T-helper 2 cell treated with Interferon-gamma antibody and Interleukin-4, amounts not matched to agents 5 μg/mL and 100 μg/mL, for 36 hours (primary cell): ENCODE measurements at places on chromosomes 5 and 9.

GRCh38 chr5:56851258-56851941, 36.1 kb downstream of the MAP3K1 start:
- no peak for DNase-seq

- no peak for DNase-seq
Measured at GRCh38 chr5:112254303-112254702, 164.8 kb downstream of the EPB41L4A start.

GRCh38 chr5:123438244-123438643, 15.0 kb upstream of the CEP120 start:
- peak; percentile 62 for DNase-seq

DNA sequence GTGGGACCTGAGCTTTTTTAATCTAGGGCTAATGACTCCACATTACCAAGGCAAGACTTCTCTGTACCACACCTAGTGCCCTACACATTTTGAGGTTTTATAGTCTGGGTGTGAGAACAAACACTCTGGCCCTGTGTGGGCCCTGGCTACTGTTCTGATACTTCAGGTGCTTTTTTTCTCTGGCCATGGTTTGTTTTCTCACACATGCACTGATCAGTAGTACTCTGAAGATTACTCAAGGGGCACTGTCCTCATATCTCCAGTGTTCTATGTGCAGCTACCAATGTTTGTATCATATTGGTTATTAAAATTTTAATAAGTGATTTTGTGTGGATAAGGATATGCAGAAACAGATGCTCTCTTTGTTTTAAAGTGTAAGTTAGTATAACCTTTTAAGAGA, 5.9 kb upstream of the C9orf40 start:
- no peak for DNase-seq

DNA sequence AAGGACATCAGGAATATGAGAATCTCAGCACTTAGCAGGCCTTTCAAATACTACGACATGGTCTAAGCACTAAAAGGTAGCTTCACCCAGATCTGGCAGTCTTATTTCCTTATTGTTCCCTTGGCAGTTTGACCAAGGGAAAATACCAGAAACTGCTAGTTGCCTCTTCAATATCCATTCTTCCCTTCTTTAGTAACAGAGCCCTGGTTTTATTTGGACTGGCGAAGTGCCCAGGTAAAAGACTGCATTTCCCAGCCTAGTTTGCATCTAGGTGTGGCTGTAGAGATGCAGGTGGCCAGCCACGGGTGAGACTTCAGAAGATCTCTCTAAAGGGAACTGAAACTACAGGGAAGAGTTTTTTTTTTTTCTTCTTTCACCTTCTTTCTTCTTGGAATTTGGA, 21.6 kb downstream of the DMRT2 start:
- DNase-seq = no peak

GRCh38 chr5:146402949-146403348, 44.2 kb upstream of the TCERG1 start:
- DNase-seq = no peak

DNA sequence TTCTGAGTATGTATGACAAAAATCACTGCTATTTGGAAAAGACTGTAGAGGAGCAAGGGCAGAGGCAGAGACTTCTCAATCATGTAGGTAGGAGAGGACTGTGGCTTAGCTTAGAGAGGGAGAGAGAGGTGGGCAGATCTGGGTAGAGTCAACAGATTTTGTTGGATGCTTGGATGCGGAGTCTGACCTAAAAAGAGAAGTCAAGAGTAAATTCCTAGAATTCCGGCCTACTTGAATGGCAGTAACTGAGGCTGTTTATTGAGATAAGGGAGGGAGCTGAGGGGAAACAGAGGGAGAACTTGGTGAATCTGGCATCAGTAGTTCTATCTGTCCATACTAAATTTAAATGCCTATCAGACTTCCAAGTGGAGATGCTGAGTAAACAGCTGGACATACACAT, 2.4 kb downstream of the TICAM2 start:
- no peak for DNase-seq

- DNase-seq = no peak
Measured at GRCh38 chr5:110264661-110265060, 461.8 kb downstream of the TMEM232 start.

DNA sequence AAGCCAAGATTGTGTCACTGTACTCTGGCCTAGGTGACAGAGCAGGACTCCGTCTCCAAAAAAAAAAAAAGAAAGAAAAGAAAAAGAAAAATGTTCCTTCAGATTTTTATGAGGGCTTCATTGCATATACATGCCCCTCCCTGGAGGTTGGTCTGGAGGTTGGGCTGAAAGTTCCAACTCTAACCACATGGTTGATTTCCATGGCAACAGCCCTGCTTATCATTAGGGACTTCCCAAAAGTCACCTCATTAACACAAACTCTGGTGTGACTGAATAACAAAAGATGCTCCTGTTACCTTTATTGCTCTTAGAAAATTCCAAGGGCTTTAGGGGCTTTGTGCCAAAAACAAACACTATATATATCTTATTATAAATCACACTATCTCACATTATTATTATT, 113.8 kb downstream of the TMC1 start:
- DNase-seq = peak; percentile 34

GRCh38 chr5:71834601-71835000, 115.5 kb downstream of the CARTPT start:
- no peak for DNase-seq

DNA sequence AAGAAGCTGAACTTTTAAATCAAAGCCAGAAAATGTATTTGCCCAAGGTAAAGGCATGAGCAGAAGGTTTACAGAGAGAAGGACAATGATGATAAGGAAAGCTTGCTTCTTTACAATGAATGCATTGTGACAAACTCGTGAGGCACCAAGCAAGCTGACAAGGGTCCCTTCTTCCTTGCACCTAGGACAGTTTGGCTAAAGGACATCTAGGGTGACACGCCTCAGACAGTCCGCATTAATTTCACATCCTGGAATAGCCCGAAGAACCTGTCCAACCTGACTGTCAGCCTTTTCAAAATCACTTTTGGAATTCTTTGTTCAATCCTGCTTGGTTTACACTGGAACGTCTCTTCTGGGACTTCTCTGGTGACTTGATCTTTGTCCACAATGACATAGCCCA, 146.4 kb upstream of the MAP3K1 start:
- DNase-seq = no peak

GRCh38 chr5:77851176-77852067, 75.3 kb upstream of the TBCA start:
- DNase-seq = no peak

- no peak for DNase-seq
Measured at GRCh38 chr5:142969624-142970439, 199.7 kb downstream of the ARHGAP26 start.

GRCh38 chr5:55929020-55929799, 65.6 kb downstream of the IL6ST start:
- DNase-seq = no peak

GRCh38 chr9:133058550-133059320, 3.0 kb upstream of the CEL start:
- DNase-seq = peak; percentile 14

DNA sequence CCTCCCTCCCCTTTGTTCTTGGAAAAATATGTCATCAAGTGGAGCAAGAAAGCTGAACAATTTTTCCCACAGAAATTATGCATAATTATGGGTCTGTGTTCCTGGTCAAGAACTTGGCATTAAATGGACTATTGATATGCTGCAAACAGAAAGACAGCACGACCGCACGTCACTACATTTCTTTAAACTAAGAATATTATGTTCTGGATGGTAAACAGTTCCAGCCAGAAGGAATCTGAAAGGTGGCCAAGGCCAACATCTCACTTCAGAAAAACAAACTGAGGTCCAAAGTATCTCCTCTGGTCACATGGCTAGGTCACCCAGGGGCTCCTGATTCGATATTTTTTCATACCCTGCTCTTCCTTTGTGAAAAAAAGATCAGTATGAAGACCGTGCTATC, 173.3 kb upstream of the GAS1 start:
- no peak for DNase-seq

DNA sequence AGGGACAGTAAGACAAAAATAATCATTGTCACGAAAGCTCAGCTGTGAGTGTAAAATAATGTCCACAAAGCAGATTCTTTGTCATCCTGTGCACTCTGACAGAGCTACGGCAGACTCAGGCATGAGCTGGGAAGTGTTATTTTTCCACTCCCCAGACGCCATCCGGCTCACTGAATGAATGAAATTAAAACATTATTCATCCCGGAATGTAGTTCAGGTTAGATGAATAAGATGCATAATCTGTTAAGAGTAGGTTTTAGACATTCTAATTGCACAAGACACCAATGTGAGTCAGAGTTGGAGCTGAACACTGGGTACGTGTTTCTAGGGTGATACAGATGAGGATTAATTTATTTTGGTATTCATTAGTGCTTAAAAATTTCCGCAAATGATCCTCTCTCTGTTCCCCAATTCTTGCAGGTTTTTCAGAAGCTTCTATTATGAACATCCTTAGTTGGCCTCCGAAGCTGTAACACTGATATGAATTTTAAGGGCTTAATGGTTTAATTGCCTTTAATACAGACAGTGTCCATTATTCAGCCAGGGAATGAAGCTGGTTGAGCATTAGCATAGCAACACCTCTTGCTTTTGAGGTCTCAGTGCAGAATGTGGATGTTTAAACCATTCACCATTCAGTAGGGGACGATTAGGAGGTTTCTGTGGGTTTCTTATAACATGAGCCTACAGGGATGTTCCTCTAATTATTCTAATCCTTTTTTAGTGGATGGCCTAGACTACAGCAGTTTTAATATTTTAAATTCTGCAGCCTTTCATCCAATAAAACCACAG, 65.6 kb upstream of the FRRS1L start:
- DNase-seq = no peak

DNA sequence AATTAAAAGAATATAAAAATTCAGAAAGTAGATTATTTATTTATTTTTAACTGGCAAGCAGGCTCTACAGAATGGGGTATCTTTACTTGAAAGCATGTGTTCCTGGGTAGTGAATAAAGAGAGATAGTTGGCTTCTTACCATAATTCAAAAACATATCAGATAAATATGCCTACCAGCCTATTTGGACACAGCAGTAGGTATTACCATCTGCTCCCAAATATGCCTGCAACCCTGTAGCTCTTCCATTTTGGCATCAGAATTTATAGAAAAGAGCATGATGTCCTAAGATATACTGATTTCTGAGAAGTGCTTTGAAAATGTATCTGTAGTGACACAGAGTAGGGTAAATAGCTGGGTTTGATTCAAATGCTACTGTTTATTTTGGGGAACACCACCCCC, 1300.5 kb upstream of the DMAC1 start:
- no peak for DNase-seq

GRCh38 chr9:114123031-114123977, 24.2 kb upstream of the KIF12 start:
- DNase-seq = no peak

DNA sequence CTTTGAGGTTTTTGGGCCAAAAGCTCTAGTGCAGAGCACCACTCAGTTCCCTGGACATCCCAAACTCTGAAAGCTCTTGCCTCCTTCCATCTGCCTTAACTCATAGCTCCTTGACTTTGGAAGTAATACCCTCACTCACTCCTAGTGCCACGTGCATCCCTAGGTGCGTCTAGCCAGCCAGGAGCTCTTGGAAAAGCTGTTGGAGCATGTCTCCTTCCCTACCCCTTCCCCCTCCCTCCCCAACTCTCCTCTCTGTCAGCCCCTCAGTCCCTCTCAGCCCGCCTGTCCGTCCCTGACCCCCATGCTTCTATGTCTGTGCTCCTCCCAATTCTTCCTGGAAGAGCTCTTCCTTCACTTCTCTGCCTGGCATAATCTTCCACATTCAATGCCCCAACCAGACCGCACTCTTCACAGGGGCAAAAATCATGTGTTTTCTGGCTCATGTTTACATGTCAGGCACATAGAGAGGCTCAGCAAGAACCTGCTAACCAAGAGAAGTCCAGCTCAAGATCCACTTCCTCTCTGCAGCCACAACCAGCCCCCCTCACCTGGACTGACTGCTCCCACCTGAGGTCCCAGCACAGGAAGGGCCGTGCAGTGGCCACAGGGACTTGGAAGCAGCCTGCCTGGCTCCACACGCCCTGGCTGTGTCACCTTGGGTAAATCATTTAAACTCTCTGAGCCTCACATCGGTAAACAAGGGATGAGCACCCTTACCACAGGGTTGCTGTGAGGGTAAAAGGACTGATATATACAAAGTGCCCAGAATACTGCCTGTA, 58.4 kb downstream of the WHRN start:
- no peak for DNase-seq

- no peak for DNase-seq
Measured at GRCh38 chr5:6193310-6193709, 185.0 kb downstream of the MED10 start.

DNA sequence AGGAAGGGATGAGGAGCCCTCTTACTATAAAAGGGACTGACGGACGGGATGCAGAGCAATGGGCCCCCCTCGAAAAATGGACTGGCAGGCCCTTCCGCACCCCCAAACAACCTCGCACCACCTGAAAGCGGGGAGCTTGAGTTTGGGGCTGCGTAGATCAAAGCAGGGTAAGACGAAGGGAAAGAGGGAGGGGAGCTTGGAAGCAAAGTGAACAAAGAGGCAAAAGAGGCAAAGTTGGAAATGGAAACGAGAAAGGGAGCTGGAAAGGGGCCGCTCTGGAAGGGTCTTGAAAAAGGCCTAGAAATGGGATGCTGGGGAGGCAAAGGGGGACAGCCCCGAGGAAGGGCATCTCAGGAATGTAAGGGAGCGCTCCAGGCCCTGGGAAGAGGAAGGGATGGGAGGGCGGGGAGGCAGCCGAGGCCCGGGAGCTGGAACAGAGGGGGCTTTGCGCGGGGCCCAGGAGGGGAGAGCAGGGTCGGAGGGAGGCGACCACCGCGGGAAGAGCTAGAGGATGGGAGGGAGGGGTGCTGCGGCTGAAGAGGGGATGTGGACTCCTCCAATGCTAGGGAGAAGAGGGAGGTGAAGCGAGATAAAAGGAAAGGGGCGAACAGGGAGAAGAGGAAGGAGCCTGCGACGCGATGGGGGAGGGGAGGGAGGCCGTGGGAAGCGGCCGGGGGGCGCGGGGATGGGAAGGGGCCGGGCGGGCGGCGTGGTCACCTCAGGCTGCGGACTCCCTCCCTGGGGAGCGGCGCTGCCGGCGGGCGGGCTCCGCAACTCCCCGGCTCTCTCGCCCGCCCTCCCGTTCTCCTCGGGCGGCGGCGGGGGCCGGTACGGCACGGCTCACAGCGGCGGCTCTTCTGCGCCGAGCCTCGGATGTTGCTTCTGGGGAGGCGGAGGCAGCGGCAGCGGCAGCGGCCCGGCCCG, 577 bp downstream of the RNF145 start:
- DNase-seq = no peak
